ENCODE measurements at places on chromosomes 16 and 17. TPM values are rescaled to one million over a fixed set of nuclear protein-coding genes. Genes with fewer than 3 reads are reported as not detected.

- DNase-seq, result peak; percentile 52
These were observed 90.5 kb upstream of the SOX9 start for GRCh38 chr17:72030067-72030899.

GRCh38 chr16:3957344-3957980 is 76.9 kb upstream of the CREBBP start:
- DNase-seq, result no peak

DNA sequence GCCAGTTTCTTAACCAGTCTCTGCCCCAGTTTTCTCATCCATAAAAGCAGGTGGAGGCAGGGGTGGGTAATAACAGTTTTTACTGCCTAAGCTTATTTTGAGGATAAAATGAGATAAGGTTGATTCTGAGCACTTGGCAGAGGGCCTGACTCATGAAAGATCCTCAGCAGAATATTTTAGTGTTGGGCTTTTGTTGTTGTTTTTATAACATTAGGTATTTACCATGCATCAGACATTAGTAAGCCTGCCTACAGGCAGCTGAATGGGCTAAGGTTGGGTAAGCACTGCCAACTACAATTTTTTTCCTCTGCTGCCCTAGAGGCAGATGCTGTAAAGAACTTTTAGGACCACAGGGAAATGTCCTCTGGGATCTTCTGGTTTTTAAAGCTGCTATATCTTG is 43.1 kb downstream of the SCNN1G start:
- DNase-seq, result peak; percentile 45

Gene RHBDF2
- 33.1 TPM for polyA plus RNA-seq

GRCh38 chr17:41939044-41939692 is 8.8 kb downstream of the ODAD4 start:
- no peak for DNase-seq

Gene CNTNAP1
- polyA plus RNA-seq, result 3.9 TPM

Gene NPIPA7
- polyA plus RNA-seq, result 7.6 TPM

- DNase-seq, result peak; percentile 66
These were observed 505 bp upstream of the COG1 start for GRCh38 chr17:73192206-73192893.

DNA sequence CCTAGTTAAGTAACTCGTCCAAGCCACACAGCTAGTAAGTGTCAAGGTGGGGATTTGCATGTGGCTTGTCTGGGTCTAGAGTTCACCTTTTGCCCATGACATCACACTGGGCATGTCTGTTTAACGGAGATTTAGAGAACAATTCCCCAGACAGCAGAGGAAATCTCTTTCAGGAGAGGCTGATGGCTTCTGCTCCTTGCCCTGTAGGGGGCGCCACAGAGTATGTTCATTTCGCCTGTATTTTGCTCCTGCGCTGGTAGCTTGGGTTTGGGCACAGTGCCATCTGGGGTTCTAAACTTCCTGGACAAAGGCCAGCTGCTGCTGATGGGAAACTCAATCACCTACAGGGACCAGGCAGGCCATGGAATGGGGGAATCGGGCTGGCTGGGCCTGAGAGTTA is 20.4 kb downstream of the OTOA start:
- no peak for DNase-seq

DNA sequence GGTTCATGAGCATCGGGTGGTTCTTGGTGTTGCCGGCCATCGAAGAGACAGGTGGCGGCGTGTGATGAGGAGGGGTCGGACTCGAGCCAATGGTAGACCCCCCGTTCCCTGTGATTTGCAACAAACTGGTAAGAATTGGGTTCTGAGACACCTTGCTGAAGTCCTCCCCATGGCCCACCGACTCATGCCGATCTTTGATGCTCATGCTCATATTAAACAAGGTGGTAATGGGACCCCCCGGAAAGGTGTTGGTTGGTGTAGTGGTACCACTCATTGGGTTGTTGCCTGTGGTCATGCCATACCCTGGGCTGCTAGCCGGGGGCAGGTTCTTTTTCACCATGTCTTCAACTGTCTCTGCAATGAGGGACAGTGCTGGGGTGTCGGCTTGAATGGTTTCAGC is 8.9 kb upstream of the FBXL20 start:
- DNase-seq, result no peak

DNA sequence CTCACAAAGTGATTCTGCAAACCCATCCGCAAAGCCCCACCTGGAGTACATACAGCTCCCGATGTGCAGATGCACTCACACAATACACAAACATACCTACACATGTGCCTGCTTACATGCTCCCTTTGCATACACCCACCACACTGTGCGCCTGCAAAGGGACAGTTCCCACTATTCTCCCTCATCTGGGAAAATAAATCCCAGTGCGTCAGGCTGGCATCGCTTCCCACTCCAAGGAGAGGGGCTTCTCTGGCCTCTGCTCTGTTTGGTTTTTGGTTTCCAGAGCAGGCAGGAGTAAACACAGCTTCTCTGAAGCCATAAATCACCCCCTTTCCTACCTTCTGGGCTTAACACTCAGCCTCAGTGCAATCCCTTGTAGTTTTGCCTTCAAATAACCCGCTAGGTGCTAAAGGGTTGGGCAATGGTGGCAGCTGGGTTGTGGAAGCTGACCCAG is 14.7 kb downstream of the HOXB4 start:
- no peak for DNase-seq

Gene MRPL28
- 222 TPM for polyA plus RNA-seq

GRCh38 chr16:53784291-53784690 is 80.3 kb downstream of the FTO start:
- DNase-seq, result peak; percentile 71

- no peak for DNase-seq
These were observed 215.4 kb downstream of the CHD9NB start for GRCh38 chr16:52837251-52837650.
